Stimulated activated CD8-positive, alpha-beta memory T cell treated with anti-CD3 and anti-CD28 coated beads, Interleukin-4, amount 100 ng/mL, for 1 hour (primary cell): ENCODE measurements at places on chromosomes 6 and 20.

GRCh38 chr20:44221368-44221954, 10.9 kb upstream of the OSER1 start:
- no peak for DNase-seq

GRCh38 chr6:163529605-163530004, 115.1 kb downstream of the QKI start:
- DNase-seq, result no peak

GRCh38 chr6:4271761-4272470, 136.5 kb upstream of the ECI2 start:
- no peak for DNase-seq

DNA sequence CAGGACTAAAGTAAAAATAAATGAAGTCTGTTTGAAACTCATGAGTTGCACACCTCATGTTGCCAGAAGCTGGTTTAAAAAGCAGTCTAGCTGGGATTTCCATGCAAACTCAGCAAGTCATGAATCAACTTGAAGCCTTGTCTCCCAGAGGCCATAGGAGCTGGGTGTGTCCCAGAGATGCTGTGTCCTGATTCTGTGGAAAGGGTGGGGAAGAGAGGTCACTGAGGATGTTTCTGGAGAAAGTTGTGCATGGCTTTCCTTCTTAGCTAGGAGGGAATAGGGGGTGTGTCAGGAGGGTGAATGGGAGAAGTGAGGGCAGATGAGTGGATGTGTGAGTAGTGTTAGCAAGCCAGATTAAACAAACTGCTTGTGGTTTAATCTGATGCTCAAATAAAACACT, 111.3 kb downstream of the ADAT2 start:
- DNase-seq, result no peak

GRCh38 chr6:129981598-129981997, 36.8 kb upstream of the L3MBTL3 start:
- no peak for DNase-seq

- no peak for DNase-seq
Measured at GRCh38 chr6:18262702-18263417, 1.5 kb downstream of the DEK start.

DNA sequence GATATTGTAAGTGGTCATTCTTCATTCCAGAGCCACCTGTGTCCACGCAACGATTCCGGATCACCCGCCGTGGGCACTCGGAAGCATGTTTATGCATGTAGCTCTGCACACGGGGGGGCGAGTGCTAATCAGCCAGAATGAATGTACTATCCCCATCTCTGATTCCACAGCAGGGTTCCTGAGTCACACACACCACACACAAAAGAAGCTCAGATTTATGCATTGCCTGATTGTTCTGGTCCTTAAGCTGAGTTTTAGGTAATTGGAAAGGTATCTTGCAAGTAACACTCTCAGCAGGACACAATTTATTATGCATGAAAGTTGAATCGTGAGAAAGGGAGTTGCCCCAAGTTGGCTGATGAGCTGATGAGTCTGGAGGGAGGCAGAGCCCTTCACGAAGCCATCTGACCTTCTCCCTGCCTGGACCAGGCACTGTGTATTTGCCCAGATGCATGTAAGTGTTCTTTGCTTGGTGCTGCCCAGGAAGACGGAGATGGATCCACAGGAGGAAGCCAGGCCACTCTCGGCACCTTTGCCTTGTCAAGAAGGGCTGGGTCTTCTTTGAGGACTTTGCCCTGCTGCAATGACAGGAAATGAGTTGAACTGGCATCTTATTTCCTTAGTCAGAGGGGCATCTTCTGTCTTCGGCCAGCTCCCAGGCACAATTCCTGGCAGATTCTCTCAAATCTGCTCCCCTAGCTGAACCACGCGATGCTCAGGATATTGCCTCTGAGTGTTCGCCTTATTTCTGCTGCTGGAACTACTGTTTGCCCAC, 141.1 kb downstream of the SYNDIG1 start:
- DNase-seq, result no peak

DNA sequence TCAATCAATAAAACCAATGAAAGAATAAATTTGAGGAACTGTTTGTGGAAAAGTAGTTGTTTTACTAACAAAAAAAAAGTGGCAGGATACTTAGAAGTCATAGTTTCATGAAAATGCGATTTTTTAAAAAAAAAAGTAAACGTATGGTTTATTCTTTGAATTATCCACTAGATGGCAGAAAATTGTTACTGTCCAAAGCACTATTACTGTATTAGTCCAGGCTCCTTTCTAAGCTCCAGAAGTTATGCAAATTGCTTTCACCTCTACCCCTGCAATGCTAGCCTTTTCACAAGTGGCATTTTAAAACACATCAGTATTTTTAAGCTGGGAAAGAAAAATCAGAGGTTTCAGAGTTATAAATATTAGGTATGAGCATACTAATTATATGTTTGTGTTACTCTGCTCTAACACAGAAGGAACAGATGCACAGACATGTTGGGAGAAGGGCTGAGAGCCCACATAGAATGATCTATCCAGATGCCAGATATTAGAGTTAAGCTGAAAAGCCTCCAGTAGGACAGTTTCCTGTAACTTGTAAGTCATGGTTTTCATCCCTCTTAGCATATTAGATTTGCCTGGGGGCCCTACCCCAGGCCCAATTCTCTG, 63.9 kb downstream of the FHL5 start:
- DNase-seq, result no peak

DNA sequence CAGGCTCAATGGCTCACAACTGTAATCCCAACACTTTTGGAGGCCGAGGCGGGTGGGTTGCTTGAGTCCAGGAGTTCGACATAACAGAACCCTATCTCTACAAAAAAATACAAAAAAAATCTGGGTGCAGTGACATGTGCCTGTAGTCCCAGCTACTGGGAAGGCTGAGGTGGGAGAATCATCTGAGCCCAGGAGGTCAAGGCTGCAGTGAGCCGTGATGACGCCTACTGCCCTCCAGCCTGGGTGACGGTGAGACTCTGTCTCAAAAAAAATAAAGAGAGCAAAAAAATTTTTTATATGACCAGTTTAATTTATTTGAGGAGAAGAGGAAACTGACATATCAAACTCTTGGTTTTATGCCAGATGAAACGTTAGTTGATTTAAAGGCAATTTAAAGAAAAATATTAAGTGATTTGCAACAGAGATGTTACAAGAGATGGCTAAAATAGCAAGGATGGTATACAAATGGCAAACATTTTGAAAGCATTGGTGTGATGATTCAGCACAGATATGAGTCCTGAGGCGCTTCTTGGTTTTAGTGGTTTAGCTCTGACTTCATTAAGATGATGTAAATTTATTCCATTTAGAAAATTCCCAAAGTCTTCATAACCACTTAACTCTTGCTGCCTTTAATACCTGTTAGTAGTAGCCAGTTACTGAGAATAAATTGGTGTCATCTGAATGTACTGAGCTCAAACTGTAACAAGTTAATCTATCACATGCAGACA, 17.7 kb downstream of the GTF2H5 start:
- no peak for DNase-seq

- no peak for DNase-seq
Measured at GRCh38 chr6:78868116-78868515, 765 bp downstream of the IRAK1BP1 start.

GRCh38 chr20:37627060-37627766, 66.6 kb upstream of the CTNNBL1 start:
- DNase-seq, result no peak

- DNase-seq, result no peak
Measured at GRCh38 chr6:108616544-108616943, 55.8 kb downstream of the FOXO3 start.

DNA sequence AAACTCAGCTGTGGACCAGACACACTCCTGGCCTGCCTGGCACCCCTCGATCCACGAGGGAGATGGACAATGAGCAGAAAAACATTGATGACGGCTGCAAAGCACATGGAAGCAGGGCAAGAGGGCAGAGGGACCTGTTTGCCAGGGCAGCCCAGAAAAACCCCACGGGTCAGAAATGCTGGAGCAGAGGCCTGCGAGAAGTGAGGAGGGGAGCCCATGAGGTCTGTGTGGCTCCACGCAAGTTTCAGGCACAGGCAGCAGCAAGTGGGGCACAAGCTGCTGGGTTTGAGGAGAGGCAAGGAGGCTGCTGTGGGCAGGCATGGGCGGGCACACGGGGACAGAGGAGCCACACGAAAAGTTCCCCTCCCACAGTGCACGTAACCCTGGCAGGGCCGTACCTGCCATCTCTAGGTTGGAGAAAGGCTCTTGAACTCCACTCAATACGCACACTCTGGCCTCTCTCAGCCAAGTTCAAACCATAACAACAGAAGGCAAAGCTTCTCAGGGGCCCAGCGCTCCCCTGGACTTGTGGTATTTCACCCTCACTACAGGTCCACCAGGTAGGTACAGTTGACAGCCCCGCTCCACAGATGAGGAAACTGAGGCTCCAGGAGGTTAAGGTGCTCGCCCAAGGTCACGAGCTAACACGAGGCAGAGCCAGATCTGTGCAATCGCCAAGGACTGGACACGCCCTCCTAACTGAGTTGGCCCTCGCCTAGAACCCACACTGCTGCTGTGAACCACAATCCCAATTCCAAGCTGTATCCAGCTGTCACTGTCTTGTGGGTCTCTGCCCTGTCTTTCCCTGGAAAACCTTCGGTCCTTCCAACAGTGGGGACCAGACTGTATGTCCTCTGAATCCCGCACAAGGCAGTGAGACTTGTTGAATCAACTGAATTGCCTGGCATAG, 108.2 kb downstream of the NOL4L start:
- no peak for DNase-seq

GRCh38 chr6:140063021-140063399, 688.6 kb upstream of the CITED2 start:
- DNase-seq, result no peak
